ENCODE measurements at places on chromosomes 7 and 10. TPM values are rescaled to one million over a fixed set of nuclear protein-coding genes. Genes with fewer than 3 reads are reported as not detected.

OPN1SW gene
- not detected for total RNA-seq

WNT8B gene
- not detected for total RNA-seq

CALHM1 gene
- total RNA-seq, result not detected

AKR1C8 gene
- total RNA-seq, result not detected

GRCh38 chr7:34761627-34762026, 103.6 kb downstream of the NPSR1 start:
- no peak for DNase-seq

DNA sequence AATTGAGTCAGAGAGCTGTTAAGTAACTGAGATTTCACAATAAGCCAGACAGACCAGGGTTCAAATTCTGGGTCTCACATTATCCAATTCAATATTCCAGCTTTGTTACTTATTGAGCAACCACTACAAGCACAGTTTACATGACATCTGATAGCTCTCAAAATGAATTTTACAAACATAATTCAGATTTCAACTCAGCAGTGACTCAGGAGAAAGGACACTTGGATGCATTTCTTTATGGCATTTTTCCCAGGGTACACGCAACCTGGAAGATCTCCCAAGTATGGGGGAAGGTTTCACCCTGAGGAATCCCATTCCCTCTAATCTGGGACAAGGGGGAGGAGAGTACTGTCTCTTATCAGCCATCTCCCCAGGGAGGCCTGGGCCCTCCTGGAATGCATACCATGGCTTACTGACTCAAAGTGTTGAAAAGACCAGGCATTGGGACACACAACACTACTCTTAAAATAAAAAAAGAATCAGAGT, 102.4 kb downstream of the CFTR start:
- no peak for DNase-seq

- DNase-seq, result no peak
Measured at GRCh38 chr7:141590666-141591065, 39.5 kb downstream of the AGK start.

DNA sequence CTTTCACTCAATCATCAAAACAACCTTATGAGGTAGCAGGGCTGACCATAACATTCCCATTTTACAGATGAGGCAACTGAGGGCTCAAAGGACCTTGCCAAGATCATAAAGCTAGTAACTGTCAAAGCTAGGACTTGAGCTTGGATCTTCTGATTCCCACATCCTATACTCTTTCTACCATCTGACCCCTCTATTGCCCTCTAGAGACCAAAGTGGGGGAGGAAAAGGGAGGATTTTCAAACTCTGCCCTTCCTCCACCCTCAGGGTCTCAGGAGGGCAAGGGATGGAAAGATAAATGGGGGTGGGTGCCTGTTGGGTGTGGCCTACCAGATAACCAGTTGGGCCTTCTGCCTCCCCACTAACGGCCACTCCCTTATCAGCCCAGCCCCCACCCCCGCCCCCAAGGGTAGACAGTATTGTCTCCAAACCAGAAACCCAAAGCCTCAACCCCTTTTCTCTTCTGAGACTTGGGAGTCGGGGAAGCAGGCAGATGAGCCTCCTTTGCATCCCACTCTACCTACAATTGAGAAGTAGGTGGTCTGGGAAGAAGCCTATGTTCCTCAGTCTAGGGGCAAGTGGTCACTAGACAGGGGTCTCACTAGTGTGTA, 7.9 kb downstream of the LDB1 start:
- DNase-seq, result no peak

DNA sequence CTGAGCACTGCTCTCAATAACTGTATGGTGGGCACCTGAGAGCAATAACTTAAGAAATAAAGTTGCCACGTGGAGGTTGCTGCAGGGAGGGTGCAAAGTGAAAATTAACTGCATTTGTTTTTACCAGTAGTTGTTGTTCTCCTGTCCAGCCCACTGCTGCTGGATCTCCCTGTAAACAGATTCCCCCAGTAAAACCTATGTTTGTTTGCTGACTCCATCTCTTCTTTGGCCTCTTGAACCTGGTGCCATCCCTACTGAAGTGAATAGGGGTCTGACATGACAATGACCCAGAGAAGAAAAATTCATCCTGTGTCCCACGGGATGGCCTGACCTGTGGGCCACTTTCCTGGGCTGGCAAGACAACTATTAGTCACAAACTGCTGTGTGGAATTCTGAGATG, 1.7 kb downstream of the MBL2 start:
- DNase-seq, result no peak

DNA sequence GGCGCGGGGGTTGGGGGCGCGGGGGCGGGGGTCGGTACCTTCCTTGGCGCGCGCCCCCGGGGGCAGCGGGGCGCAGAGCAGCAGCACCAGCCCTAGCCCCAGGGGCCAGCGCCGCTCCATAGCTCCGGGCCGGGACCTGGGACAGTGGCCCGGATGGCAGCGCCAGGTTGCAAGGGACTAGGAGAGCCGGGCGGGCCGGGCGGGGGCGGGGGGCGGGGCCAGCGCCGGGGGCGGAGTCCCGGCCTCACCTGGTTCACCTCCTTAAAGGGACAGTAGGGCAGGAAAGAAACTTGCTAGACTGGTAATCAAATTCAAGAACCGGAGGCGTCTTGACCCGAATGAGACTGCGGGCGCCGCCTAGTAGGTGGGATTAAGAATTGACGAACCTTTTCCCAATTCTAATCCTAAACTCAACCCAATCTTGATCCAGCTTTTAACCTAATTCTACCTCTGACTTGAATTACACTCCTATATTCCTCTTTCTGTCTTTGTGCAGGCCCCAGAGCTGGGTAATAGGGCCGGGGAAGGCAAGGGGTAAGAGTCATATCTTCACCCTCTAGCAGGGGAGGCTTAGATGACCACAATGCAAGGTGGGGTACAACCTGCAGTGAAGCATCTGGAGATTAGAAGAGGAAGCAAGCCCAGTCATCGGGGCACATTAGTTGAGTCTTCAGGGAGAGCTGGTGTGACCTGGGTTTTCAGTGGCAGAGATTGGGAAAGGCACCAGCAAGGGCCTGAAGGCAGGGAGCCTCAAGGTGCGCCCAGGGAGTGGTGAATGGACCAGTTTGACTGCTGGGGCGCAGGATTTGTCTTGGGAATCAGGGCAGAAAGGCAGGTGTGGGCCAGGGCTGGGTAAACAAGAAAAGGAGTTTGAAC, at the start of gene EPHA1:
EPHA1 (minus strand) TSS at position 171 of the 876 bp plus-strand sequence; CDS start at position 120, 51 bp downstream.
- no peak for DNase-seq

GRCh38 chr10:77036993-77037734, 600.4 kb downstream of the KCNMA1 start:
- DNase-seq, result no peak
